ENCODE measurements at places on chromosomes 1 and 21.

- DNase-seq: no peak
Observed at GRCh38 chr1:228309326-228310067, 97.1 kb downstream of the TRIM11 start.

- DNase-seq: no peak
Observed at GRCh38 chr21:41170442-41170841, 2.5 kb downstream of the BACE2 start.

GRCh38 chr1:17948594-17948993, 159.0 kb upstream of the IGSF21 start:
- no peak for DNase-seq

DNA sequence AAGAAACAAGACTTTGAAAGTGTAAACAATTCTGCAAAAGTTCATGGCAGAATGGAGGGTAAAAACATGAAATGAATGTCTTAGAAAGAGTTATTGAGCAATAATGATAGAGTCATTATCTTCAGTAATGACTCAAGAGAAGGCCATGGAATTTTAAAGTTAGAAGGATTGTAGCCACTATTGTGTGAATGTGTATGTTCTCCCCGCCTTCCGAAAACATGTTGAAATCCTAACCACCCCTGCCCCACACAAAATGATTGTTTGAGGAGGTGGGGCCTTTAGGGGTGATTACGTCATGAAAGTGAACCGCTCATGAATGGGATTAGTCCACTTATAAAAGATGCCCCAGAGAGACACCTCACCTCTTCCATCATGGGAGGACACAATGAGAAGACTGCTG, 93.8 kb upstream of the CCDC190 start:
- DNase-seq: no peak

DNA sequence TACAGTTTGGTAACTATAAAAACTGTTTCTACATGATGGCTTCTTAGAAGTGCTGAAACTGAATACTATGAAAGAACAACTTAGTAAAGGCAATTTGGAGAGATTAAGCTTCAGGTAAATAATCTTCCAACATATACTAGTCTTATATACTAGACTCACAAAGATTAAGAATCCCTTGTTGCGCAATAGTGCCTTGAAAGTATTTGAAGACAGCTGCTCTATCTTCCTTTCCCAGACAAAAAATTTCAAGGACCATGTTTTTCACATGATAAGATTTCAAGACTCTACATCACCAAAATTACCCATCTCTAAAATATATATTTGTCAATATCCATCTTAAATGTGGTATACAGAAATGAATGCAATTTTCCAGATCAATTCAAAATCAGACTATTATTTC, 37.7 kb upstream of the ASPM start:
- DNase-seq: no peak

DNA sequence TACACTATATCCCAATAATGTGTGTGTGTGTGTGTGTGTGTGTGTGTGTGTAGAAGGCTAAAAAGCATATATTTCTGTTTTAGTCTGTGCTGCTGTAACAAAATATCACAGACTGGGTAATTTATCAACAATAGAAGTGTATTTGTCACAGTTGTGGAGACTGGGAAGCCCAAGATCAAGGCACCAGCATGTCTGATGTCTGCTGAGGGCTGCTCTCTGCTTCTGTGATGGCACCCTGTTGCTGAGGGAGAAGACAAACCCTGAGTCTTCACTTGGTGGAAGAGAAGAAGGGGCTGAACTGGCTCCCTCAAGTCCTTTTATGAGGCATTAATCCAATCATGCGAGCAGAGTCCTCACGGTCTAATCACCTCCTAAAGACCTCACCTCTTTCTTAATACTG, 23.0 kb upstream of the RAB4A start:
- DNase-seq: no peak

DNA sequence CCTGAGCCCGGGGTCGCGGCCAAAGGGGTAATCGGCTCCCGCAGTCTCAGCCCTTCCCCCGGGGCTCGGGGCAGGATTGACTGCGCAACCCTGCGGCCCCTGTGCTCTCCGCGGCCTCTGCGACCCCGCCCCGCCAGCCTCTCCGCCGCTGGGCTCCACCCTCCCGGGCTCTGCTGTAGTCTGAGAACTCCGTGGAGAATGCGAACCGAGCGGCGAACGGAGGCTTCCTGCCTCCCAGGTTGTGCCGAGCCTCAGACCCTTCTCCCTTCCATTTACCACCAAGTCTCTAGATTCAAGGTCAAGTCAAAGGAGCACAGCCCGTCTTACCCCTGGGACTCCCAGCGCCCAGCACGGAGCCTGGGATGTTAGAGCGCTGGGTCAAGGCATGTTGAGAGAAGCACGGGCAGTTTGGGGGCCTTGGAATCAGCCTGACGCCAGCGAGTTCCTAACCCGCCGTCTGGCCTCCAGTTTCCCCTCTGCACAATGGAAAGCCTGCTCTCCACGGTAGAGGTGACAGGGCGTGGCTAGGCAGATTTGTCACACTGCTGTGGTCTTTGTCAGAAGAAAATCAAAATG, 3.0 kb downstream of the ATP2B4 start:
- DNase-seq: no peak

DNA sequence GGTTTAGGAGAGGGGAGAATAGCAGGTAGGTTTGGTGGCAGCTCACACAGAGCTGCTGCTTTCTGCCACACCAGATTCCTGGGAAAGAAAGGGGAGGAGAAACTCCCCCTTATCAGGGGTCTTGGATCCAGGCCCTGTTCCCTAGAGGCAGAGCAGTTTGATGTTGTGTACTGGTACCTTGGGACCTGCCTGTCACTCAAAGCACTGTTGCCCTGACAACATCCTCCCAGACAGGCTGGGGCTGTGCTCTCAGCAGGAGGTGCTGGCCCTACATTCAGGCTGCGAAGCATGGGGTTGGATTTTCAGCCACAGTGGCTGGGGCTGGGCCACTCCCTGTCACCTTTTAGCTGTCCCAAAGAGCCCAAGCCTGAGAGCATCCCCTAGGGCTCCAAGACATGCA, 188.0 kb downstream of the GRIK3 start:
- no peak for DNase-seq

DNA sequence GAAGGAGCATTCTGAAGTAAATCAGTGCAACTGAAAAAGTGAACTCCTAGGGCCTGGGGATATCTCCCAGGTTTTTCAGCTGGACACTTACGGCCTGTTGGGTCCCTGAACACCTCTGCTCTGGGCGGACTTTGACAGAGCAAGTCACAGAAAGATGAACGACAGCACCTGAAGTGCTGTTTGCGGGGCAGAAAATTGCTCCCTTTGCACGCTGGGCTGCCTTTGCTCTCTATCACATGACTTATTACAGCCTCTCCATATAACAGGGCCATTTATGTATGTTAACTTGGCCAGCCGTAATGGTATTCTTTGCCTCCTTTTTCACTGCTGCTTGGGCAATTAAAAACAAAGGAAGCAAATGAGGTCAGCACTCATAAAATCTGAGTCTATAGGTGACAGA, 332.9 kb downstream of the BARHL2 start:
- no peak for DNase-seq

DNA sequence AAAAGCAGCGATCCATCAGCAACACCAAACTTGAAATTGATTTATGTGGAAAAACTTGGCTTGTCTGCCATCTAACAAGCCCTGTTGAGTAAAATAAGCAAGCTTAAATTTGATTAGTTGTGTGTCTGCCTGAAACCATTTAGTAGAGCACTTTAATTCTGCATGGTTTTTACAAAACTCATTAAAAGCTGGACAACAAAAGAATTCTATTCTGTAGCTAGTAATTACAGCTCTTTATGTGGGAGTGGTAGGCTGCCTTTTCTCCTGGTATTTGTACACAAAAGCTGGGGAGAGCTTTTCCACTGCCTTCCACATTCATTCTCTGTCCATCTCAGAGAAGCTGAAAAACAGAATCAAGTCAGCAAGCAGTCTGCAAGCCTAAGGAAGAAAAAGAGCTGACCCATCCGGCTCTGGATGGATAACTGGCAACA, 1.7 kb downstream of the ETS2 start:
- no peak for DNase-seq

DNA sequence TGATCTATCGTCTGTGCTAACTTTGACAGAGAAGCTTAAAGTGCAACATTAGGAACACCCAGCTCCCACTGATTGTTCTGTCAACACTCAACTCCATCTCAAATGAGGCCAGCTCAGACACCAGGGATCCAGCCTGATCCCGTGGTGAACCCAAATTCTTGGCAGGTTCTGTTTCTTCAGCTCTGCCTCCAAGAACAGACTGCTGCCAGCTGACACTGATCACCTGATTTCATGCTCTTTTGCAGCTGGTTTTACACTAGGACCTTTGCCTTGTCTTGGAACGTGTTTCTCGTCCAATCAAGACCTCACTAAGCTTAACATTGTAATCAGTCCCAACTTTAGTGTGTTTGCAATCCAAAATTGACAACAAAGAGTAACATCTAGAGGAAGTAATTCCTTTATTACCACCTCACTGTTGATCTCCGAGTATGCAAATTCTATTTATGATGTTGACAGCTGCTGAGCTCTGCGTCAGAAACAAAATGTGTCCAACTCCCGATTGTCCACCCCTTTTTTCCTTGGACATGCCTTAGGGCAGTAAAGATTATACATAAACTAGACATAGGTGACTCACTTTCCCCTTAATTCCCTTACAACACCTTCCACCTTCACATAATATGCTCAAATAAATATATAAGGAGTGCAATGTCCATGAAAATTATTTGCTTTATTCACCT, 1.6 kb upstream of the HYI start:
- DNase-seq: no peak

- no peak for DNase-seq
Observed at GRCh38 chr1:40362699-40363098, 10.8 kb upstream of the SMAP2 start.

DNA sequence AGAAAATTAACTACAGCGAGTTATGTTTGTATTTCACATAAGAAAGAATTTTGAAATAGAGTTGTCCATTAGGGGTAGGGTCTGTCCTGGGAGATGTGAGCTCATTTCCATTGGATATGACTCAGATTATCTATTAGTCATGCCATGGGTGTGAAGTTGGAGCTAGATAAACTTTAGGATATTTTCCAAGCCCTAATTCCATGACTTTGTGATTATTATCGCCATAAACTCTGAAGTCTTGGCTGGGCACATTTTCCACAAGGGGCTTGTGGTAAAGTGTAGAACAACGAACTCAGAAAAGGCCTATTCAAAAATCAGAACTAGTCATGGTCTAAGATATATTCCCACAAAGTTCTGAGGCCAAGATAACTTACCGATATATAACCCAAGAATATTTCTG, 396.6 kb downstream of the DPYD start:
- DNase-seq: no peak

- no peak for DNase-seq
Observed at GRCh38 chr1:73778471-73778870, 419.5 kb downstream of the LRRIQ3 start.

DNA sequence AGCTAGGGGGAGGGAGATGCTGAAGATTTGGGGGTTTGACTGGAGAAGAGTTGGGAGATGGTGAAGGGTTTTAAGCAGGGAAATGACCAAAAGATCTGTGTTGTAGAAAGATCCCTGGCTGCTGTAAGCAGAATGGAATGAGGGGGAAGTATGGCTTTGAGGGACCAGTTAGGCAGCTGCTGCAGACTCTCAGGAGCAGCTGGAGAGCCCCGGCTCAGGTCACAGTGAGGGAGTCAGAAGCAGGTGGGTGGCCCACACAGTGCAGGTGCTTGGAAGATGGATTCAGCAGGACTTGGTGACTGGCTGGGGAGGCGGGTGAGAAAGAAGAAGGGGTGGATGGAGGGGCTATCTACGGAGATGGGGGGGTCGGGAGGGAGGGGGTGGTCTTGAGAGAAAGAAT, 35.7 kb downstream of the EDN2 start:
- DNase-seq: no peak

DNA sequence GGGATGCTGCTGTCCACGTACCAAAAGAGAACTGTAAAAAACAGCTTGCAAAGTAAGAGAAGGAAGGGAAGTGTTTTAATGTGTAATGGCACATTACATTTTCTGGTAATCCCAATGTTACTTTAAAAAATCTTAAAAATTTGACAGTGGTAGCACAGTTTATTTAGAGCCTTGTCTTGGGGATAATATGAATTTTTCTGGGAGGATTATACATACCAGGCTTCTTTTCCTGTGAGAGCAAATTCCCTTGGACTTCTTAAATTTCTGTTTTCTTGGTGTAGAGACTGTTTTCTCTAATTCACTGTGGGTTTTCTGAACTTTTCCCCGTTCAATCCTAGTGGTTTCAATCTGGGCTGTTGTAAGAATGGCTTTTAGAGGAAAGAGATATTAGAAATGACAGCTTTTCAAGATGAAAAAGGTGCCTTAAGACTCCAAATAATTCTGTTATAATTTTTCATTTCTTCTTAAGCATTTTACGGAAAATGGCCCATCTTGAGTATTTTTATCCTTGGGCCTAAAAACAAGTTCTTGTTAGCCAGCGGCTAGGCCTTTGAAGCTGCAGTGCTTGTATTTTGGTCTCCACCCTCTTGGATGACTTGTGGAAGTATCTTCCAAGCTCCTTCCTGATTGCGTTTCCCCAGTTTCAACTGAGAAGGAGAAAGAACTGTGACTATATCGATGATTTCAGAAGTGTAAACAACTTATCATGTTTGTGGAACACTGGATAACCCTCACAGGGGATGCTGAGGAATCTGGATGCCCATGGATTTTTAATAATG, 70.0 kb downstream of the LEPR start:
- no peak for DNase-seq

- no peak for DNase-seq
Observed at GRCh38 chr1:211738691-211739301, 63.4 kb upstream of the NEK2 start.
